ENCODE measurements at places on chromosomes 13 and 19.

DNA sequence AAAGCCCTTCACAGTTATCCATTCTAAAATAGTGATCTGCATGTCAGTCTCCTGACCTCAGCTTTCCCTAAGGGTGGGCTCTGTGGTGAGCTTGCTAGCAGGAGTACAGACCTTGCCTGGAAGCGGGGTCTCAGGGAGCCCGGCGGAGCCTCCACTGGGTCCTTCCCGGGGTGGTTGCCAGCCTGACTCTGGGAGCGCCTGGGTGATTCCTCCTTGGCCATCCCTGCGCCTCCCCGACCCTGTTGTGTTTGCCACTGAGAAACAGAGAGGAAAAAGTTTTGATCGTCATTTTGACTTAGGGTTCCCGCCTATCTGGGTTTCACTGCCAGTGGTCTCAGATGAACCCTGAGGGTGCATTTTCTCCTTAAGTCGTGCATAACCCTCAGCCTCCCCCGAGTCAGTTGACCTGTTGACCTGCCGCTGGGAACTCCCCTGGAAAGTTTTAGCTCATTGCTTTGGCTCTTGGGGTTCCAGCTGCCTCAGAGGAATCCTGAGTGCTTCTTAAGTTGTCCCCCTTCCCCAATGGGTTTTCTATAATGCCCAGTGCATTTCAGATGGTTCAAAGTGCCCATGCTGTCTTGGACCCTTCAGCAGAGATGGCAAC is 117.8 kb downstream of the RAB20 start:
- DNase-seq = no peak

DNA sequence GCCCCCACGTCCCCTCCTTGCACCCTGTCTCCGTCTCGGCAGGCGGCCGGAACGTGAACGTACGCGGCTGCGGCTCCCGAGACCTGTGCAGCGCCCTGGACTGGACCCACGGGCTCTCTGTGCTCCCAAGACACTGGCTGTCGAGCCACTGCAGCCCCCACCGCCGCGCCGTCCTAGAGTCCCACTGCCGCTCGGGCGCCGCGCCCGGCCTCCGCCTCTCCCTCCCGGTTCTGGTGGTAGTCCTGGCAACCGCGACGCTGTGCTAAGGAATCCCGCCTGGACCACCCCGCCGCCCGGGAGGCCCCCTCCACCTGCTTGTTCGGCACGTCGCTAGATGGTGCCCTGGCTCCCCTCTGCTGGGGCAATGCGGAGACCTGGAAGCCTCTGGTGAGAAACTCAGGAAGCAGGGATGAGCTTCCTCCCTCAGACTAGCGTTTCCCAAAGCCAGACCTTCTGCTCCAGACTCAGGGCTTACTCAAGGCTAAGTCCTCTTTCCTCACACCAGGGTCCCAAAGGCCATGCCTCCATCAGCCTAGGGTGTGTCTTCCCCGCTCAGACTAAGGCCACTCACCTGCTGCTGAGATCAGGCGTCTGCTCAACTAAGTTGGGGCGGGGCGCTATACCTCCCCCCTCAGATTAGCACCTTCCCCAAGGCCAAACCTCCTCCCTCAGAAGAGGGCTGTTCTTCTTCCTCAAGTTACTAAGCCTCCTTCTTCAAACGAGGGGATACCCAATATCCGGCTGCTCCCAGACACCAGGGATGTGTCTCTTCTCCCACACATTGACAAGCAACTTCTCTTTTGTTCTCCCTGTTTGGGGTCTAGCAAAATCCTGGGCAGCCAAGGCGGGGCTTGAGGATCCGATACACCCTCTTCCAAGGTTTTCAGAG is 16.1 kb upstream of the IRGC start:
- peak; percentile 52 for DNase-seq

- DNase-seq = no peak
These were observed 94.1 kb downstream of the ATP11A start for GRCh38 chr13:112783978-112784371.

GRCh38 chr19:39937094-39937720 is 2.8 kb upstream of the FCGBP start:
- no peak for DNase-seq

DNA sequence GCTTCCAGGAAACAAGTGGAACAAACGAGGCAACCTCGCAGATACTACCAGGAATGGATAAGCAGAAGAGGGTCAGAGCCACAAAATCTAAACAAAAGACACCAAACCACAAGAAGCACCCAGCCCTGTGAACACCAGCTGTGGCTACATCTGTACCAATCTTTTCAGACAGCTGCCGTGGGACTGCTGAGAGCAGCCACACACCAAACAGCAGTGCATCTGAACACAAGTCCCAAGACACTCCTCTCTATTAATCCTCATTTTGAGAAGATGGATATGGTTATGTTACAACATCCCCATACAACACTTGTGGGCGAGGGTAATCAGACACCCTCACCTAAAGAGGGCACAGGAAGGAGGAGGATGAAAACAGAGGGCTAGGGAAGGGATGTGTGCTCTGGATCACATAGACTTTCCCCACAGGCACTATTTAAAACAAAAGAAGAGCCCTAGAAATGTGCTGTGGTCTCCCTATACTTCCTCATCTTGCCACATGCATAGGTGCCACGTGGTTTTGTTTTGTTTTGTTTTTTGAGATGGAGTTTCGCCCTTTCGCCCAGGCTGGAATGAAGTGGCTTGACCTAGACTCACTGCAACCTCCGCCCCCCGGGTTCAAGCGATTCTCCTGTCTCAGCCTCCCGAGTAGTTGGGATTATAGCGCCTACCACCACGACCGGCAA is 41.6 kb upstream of the ZNF14 start:
- no peak for DNase-seq

Data from GM23248 (cell line).